ENCODE measurements at places on chromosomes 1 and 21.

DNA sequence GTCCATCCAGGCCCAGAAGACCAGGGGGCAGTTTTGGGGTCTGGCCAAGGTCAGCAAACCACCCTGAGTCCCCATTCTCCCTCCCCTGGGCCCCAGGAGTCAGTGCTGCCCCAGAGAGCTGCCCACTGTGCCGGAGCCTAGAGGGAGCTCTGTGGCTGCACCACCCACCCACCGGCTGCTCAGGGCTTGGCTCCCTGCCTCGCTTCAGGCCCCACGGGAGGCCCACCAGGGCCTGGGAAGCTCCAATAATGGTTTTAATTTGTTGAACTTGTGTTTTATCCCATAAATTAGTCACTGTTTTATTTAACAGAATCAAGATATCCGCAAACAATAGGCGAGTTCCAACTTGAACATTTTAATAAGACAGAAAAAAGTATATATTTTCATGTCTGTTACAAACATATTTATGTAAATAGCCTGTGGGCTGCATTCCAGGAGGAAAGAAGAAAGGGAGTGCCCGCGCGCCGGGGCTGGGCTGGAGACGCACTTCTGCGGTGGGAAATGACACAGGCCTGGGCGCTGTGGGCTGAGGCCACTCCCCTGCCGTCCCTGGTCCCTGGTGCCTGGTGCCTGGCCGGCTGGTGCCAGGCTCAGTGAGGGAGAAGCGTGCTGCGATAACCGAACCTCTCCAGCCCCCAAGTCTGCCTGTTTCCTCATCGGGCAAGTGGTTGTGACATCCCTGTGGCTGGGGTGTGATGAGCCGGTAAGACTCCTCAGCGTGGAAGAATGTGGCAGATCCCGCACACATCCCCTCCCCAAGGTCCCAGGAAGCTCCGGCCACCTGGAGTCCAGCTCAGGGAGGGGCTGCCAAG, 160.5 kb downstream of the PEX14 start:
- no peak for DNase-seq

- no peak for DNase-seq
These were observed 12.9 kb upstream of the SLAMF7 start for GRCh38 chr1:160726114-160726497.

- no peak for DNase-seq
These were observed 159.9 kb upstream of the NR5A2 start for GRCh38 chr1:199867601-199868000.

- DNase-seq = no peak
These were observed 54.5 kb downstream of the CD34 start for GRCh38 chr1:207856276-207857023.

DNA sequence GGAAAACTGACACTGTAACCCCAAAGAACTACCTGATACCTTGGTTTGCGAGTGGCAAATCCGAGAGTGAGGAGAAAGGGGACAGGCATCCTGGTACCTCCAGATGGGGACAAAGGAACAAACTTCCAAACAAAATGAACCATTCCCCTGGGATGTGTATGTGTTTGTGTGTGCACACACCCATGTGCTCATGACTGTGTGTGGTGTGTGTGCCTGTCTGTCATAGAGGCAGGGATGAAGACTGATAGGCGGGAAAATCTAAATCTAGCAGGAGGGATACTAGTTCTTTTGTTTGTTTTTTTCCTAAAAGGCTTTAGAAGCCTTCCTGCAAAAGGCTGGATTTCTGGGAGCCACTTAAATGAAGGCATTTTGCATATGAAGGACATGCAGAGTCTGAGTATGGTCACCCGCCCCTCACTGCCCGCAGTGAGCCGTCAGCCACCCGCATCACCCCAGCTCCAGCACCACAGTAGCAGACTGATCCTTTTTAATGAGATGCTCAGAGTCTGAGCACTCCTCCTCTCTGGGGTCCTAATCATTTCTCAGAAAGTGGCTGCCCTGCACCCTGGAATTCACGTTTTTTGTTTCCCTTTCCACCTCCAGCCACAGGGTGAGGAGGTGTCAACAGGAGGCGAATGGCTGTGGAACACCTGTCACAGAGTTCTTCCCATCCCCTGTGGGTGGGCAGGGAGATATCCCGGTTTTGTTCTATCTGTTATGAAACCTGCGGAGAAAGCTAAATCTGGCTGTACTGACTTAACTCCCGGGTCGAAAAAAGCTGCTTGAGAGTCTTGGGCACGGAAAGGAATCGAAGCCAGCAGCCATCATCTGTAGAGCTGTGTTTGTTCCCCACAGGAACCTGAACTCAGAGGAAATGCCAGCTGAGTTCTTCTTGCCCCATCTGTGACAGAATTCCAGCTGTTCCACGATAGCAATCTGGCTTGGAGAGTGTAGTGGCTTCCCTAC, 34.9 kb downstream of the UTP25 start:
- DNase-seq = no peak

GRCh38 chr1:117894078-117894477, 35.3 kb downstream of the GDAP2 start:
- no peak for DNase-seq
